ENCODE measurements at places on chromosomes 2 and 18.
A peak's percentile ranks its signal among the peaks of the same experiment; 100 is the strongest.

DNA sequence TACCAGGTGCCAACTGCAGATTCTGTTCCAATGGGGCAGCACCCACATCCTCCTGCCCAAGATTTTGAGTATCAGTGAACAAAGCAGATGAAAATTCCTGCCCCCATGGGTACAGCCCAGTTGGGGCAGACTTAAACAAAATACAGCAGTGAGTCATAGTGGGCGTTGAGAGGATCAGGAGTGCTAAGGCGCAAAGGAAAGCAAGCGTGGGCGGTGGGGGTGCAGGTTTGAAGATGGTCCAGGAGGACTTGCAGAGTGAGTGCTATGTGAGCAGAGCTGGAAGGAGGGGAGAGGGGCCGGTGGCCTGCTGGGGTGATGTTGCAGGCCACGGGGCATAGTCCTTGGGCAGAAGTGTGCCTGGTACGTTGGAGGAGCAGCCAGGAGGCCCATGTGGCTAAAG lies 24.7 kb downstream of the STEAP3 start:
- no peak for DNase-seq

- DNase-seq, result no peak
Measured at GRCh38 chr2:230050136-230050535, 18.6 kb downstream of the SLC16A14 start.

DNA sequence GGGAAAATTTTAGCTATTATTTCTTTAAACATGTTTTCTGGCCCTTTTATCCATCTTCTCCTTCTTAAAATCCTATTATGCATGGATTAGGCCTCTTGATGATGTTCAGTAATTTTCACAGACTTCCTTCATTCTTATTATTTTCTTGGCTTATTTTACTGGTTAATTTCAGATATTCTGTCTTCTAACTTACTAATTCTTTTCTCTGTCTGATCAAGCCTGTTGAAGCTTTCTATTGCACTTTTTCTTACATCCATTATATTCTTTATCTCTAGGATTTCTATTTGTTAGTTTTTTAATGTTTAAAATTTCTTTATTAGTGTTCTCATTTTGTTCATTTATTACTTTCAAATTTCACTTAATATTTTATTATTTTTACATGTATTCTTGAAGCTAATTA lies 105.3 kb upstream of the GALNT13 start:
- no peak for DNase-seq

DNA sequence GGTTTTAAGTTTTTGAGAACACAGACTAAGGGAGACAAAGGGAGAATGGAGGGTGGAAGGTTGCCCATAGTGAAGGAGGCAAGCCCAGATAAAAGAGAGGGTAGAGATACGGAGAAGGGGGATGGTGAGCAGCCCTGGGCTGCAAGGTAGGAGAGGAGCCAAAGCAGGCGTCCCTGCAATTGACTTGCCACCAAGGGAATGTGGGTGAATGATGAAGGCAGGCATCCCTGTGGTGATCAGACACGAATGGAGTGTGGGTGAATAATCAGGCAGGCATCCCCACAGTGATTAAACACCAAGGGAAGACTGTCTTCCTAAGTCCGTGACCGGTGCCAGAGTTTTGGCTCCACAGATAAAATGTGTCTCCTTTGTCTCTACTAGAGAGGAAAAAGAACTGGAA lies 16.5 kb upstream of the ALPK2 start:
- DNase-seq, result no peak

DNA sequence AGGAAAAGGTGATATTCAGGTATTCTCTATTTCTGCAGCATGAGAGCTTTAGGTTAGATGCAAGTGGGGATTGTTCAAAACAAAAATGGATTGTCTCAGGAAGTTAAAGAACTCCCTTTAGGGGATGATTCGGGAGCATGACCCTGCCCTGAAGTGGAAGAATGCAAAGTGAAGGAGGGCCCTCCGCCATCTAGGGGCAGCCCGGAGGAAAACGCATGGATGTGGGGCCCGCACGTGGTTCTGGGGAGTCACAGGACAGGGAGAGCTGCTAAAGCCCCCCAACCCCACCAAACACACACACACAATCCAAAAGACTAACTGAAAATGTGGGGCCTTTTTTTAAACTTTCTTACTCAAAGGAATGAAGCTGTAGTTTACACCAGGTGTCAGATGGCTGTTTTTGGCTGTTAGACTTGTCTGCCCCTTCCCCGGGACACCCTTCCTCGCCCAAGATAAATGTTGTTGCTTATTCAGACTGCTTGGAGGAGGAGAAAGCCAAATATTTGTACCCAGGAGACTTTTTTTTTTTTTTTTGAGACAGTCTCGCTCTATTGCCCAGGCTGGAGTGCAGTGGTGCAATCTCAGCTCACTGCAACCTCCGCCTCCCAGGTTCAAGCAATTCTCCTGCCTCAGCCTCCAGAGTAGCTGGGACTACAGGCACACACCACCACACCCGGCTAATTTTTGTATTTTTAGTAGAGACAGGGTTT lies 78.8 kb downstream of the HNRNPLL start:
- no peak for DNase-seq

- DNase-seq, result no peak
Measured at GRCh38 chr18:61628085-61628484, 264.7 kb downstream of the RNF152 start.

GRCh38 chr18:79774111-79774510 lies 23.6 kb upstream of the KCNG2 start:
- no peak for DNase-seq

DNA sequence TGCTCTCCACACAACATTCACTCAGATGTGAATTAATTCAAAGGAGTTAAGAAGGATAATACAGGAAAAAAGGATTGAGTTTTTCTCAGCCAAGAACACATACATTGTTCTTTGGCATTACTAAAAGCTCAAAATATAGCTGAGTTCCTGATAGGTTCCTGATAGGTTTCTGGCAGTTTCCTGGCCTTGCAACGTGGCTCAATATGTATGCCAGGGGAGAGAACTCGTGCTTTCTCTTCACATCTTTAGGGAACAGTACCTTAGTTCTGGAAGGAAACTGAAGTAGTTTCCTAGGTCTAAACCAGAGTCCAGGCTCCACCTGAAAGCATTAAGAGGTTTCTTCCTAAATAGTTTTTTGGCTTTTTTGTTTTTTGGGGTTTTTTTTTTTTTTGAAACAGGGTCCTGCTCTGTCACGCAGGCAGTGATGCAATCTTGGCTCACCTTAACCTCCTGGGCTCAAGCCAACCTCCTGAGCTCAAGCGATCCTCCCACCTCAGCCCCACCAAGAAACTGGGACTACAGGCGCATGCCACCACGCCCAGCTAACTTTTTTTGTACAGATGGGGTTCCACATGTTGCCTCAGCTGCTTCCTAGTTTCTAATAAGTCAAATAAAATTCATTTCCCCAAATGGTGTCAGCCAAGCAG lies 42.8 kb downstream of the ESCO1 start:
- no peak for DNase-seq

GRCh38 chr2:38603402-38604290 lies 918 bp upstream of the HNRNPLL start:
- peak; percentile 68 for DNase-seq

GRCh38 chr18:12008842-12009580 lies 27.7 kb downstream of the IMPA2 start:
- no peak for DNase-seq

GRCh38 chr2:26938399-26939118 lies 31.9 kb upstream of the MAPRE3 start:
- no peak for DNase-seq
